Posterior cingulate gyrus (tissue), 11 donors: ENCODE measurements at places on chromosomes 3 and 15.

DNA sequence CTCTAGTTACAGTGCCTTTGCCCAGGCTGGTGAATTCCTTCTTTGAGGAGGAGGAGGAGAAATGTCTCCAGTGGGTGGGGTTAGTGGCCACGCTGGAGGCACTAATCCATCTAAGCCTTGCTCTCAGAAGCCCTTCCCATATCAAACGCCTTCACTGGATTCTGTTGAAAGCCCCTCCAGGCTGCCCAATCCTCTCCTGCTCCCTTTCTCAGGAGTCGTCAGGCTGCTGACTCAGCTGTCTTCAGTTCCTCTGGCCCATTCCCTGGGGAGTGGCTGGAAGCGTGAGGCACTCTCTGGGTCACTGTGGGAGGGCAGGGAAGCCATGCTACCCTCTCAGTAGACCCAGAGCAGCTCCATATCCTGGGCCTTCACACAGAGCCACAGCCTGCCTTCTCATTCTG, 2.7 kb downstream of the AP2M1 start:
- DNase-seq, result no peak

GRCh38 chr3:30609930-30610701, 3.7 kb downstream of the TGFBR2 start:
- DNase-seq, result no peak

DNA sequence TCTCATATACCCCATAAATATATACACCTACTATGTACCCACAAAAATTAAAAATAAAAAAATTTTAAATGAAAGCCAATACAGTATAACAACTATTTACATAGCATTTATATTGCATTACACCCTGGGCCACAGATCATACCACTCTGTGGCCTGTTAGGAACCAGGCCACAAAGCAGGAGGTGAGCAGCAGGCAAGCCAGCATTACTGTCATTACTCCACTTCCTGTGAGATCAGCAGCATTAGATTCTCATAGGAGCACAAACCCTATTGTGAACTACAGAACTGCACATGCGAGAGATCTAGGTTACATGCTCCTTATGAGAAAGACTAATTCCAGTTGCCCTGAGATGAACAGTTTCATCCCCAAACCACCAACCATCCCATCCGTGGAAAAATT, 17.4 kb downstream of the FILIP1L start:
- no peak for DNase-seq

GRCh38 chr3:187454085-187454815, 86.1 kb downstream of the RTP4 start:
- no peak for DNase-seq

GRCh38 chr3:172853921-172854666, 103.6 kb downstream of the ECT2 start:
- DNase-seq, result no peak
